Progenitor cell of endocrine pancreas (in vitro differentiated cells): ENCODE measurements at places on chromosomes 13 and 19. TPM values are rescaled to one million over a fixed set of nuclear protein-coding genes. Genes with fewer than 3 reads are reported as not detected.
A peak's percentile ranks its signal among the peaks of the same experiment; 100 is the strongest.

The NEK5 gene
- total RNA-seq, result 1.4 and 1.7 TPM in 2 replicates

The SBK3 gene
- 0.64 TPM in 1 of 2 replicates, not detected in the other for total RNA-seq

The MBD3 gene
- 131 and 133 TPM in 2 replicates for total RNA-seq

The MYBPC2 gene
- total RNA-seq, result 1.6 and 2.1 TPM in 2 replicates

The NECTIN2 gene
- total RNA-seq, result 201 and 203 TPM in 2 replicates

- H3K27me3 ChIP-seq, result no peaks in the 10 kb centered on the region
- peaks cover 29% of the 10 kb centered on the region for H3K36me3 ChIP-seq
- DNase-seq, result no peak
- no peak overlapping the region for H3K27ac ChIP-seq
Measured at GRCh38 chr13:111241006-111241755, 79.3 kb upstream of the TEX29 start.

DNA sequence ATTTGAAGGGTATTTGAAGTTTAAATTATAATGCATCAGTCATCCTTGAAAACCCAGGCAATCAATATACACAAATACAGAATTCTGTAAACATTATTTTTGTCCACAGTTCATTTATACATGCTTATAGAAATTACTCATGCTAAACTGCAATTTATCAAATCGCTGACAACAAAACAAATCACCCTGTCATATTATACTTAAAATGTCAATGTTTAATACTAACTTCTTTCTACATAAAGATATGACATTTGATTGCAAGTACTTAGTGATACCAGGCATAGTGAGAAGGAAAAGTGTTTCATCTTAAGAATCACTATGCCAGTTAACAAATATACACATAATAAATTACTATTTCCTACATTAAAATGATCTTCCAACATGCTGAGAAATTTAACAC lies 232.0 kb downstream of the PCDH20 start:
- peaks cover 9% of the 10 kb centered on the region for H3K4me1 ChIP-seq
- no peak overlapping the region for H3K27ac ChIP-seq
- H3K36me3 ChIP-seq, result no peaks in the 10 kb centered on the region

DNA sequence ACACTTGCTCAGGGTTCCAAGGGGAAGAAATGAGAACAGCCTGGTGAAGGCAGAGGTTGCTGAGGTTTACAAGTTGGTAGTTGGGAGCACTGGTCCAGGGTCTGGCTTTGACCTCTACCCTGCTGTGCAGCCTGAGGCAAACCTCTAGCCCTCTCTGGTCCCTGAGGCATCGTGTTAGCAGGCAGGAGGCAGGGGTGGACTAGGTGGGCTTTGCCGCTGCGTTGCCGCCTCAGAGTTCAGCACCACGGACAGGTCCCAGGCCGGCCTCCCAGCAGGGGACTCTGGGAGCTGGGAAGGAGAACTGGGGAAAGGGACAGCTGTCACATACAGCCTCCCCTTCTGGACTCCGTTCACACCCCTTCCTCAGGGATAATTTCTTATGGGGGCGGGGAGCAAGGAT lies 3.1 kb downstream of the NCAN start:
- H3K27ac ChIP-seq, result no peak overlapping the region
- no peaks in the 10 kb centered on the region for H3K36me3 ChIP-seq
- no peaks in the 10 kb centered on the region for H3K4me1 ChIP-seq
- DNase-seq, result peak; percentile 86
- peaks cover 64% of the 10 kb centered on the region for H3K27me3 ChIP-seq

DNA sequence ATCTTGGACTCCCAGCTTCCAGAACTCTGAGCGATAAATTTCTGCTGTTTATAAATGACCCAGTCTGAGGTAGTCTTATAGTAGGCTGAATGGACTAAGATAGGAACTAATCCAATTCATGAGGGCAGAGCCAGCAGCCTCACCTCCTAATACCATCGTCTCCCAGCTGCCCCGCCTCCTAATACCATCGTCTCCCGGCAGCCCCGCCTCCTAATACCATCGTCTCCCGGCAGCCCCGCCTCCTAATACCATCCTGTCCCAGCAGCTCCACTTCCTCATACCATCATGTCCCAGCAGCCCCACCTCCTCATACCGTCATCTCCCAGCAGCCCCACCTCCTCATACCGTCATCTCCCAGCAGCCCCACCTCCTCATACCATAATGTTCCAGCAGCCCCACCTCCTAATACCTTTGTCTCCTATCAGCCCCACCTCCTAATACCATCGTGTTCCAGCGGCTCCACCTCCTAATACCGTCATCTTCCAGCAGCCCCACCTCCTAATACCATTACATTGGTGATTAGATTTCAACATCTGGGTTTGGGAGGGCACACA lies 2.4 kb upstream of the ARGLU1 start:
- H3K4me1 ChIP-seq, result peaks cover 19% of the 10 kb centered on the region
- H3K27ac ChIP-seq, result peak overlapping the region; percentile 70
- H3K27me3 ChIP-seq, result no peaks in the 10 kb centered on the region
- peak; percentile 36 for DNase-seq
- H3K36me3 ChIP-seq, result no peaks in the 10 kb centered on the region
- peak overlapping the region; percentile 35 for H3K4me3 ChIP-seq

DNA sequence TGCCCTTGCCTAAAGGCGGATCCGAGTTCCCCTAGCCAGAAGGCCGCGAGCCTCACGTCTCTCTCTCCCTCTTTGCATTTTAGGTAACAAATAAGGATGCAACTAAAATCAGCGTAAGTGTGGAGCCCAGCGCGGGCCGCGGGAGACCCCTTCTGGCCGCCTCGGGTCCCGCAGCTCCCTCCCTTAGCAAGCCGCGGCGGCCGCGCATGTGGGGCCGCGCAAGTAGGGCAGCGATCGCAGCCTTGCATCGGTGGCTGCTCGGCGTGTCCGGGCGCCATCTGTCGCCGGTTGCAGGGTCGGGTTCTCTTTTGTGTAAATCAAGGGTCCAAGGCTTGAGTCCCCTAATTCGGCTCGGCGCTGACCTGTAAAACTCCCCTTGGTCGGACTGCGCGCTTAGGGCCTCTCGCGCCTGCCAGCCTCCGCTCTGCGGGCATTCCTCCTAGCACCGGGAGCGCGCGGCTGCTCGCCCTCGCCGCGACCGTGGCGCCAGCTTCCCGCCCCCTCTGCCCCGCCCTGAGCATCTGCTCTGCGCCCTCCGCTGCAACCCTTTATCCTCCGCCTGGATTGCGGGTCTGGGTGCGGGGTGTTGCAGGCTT lies 2.7 kb downstream of the VSTM2B start:
- H3K36me3 ChIP-seq, result no peaks in the 10 kb centered on the region
- no peak overlapping the region for H3K27ac ChIP-seq
- peak; percentile 72 for DNase-seq
- peak overlapping the region; percentile 60 for H3K4me3 ChIP-seq

DNA sequence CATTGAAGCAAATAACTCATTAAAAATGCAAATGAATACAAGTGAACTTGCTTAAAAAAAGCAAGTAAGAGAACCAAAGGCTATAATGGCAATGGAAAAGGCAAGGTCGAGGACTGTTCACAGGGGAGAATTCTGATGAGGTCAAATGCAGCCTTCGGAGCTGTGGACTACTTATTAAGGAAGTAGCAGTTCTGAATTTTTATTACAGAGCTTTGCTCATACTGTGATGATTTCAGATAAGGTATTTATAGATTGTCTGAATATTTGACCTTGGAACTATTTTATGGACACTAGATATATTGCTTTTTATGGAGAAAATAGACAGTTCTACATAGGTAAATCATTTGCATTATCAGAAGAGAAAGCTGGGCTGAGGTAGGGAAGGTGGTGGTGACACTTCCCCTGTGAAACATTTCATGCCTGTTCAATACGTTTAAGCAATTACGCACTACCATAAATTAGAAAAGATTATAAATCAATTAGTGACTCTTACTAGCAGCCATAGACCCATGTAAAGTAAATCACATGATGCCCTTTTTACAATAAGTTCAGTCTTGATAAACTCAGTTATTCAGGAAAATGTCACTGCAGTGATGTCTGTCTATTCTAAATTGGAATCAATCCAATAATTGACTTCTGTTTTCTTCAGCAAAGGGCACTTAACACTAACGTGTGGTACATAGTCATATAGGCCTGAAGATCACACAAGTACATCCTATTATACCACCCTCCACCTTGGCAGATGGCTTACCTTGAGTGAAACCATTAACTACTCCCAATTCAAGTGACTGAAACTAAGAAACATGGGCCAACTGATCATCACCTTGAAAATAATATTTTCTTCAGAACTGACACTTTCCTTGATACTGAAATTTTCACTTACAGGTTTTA lies 260.0 kb downstream of the KLF12 start:
- H3K4me1 ChIP-seq, result peaks cover 3% of the 10 kb centered on the region
- H3K4me3 ChIP-seq, result no peak overlapping the region
- peaks cover 3% of the 10 kb centered on the region for H3K36me3 ChIP-seq
- H3K27ac ChIP-seq, result no peak overlapping the region

- H3K36me3 ChIP-seq, result no peaks in the 10 kb centered on the region
- no peak overlapping the region for H3K27ac ChIP-seq
- no peaks in the 10 kb centered on the region for H3K4me1 ChIP-seq
- DNase-seq, result no peak
- H3K4me3 ChIP-seq, result no peak overlapping the region
Measured at GRCh38 chr19:8498295-8498694, 4.1 kb downstream of the PRAM1 start.

- no peak for DNase-seq
- H3K27ac ChIP-seq, result no peak overlapping the region
- no peak overlapping the region for H3K4me3 ChIP-seq
- peaks cover 35% of the 10 kb centered on the region for H3K27me3 ChIP-seq
- H3K36me3 ChIP-seq, result no peaks in the 10 kb centered on the region
- H3K4me1 ChIP-seq, result peaks cover 32% of the 10 kb centered on the region
Measured at GRCh38 chr13:23468811-23469210, 35.3 kb upstream of the SACS start.

DNA sequence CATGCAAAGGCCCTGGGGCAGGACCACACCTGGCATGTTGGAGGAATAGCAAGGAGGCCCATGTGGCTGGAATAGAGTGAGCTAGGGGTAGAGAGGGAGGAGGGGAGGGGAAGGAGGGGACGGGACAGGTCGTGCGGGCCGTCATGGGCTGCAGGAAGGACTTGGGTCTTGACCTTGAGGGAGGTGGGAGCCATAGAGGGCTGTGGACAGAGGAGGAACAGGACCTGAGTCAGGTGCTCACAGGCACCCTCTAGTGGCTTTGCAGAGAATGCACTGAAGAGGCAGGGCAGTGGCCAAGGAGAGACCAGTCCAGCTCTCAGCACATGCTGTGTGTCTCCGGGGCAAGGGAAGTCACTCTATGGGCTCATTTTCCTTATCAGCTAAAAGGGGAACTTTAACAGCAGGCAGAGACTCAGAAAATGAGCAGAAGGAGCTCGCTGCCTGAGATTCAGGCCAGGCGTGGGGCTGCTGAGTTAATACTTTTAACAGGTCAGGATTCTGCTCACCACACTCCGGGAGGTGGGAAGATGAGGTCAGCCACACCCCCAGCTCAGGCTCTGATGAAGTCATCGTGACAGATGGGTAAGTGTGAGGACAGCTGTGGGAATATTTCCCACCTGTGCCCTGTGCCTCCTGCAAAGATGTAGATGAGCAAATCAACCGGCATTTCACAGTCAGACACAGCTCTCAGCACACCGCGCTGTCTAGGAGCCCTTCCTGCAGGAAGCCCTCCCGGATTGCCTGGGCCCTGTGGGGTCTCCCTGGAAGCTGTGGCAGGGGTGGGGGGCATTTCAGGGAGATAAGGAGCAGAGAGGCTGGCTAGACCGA lies 6.0 kb upstream of the TNFAIP8L1 start:
- DNase-seq, result peak; percentile 47
- H3K27me3 ChIP-seq, result peaks cover 23% of the 10 kb centered on the region
- H3K27ac ChIP-seq, result peak overlapping the region; percentile 86
- H3K4me1 ChIP-seq, result peaks cover 2% of the 10 kb centered on the region
- no peak overlapping the region for H3K4me3 ChIP-seq

GRCh38 chr13:69935043-69935442 lies 172.6 kb upstream of the ATXN8OS start:
- H3K27me3 ChIP-seq, result no peaks in the 10 kb centered on the region
- no peak overlapping the region for H3K27ac ChIP-seq
- no peak overlapping the region for H3K4me3 ChIP-seq
- no peak for DNase-seq
- H3K4me1 ChIP-seq, result no peaks in the 10 kb centered on the region
- no peaks in the 10 kb centered on the region for H3K36me3 ChIP-seq

GRCh38 chr19:32254509-32254890 lies 90.9 kb upstream of the ZNF507 start:
- no peaks in the 10 kb centered on the region for H3K36me3 ChIP-seq
- no peak overlapping the region for H3K27ac ChIP-seq
- no peak overlapping the region for H3K4me3 ChIP-seq
- no peaks in the 10 kb centered on the region for H3K4me1 ChIP-seq
- no peak for DNase-seq

DNA sequence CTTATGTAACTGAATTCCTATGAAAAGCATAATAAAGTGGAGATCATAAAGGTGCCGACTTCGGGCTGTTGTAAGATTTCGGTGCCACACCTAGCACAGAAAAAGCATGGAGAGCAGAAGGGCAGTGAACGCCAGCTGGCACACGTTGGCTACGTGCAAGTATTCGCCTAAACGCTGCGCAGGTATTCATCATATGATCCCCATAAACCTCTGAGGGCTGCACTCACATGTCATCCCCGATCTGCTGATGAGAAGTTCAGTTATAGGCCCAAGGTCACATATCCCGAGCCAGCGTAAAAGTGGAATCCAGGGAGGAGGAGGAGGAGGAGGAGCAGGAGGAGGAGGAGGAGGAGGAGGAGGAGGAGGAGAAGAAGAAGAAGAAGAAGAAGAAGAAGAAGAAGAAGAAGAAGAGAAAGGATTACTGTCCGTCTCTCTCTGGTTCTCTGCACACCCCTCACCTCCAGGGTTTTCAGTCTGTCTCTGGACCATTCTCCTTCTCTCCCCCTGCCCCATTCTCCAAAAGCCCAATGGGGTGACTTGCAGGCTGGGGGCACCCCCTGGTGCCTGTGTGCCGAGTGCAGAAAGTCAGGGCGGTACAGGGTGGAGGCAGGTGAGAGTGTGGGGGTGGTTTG lies 18.6 kb upstream of the CYP2S1 start:
- no peak overlapping the region for H3K27ac ChIP-seq
- no peaks in the 10 kb centered on the region for H3K36me3 ChIP-seq
- no peak overlapping the region for H3K4me3 ChIP-seq
- DNase-seq, result no peak
- peaks cover 4% of the 10 kb centered on the region for H3K27me3 ChIP-seq
